T-cell (primary cell): ENCODE measurements at places on chromosomes 12 and 14.
A peak's percentile ranks its signal among the peaks of the same experiment; 100 is the strongest.

DNA sequence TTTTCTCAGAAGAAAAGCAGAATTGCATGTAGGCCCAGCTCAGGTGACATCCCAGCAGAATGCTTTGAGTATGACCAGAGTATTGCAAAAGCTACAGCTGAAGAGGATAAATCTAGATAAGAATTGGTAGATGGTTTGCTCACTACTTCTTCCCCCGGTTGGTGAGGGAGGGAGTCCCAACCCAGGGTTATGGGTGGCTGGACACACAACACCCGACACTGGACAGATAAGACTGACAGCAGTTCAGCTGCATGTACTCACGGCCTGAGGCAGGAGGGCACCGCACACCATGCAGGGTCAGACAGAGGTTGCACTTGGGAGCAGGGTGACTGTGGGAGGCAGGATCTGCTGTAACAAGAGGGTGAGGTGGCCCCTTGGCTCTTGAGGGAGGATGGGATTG, 1.7 kb upstream of the CLEC4C start:
- DNase-seq = no peak

- DNase-seq = no peak
Measured at GRCh38 chr14:50828721-50829488, 2.1 kb downstream of the NIN start.

DNA sequence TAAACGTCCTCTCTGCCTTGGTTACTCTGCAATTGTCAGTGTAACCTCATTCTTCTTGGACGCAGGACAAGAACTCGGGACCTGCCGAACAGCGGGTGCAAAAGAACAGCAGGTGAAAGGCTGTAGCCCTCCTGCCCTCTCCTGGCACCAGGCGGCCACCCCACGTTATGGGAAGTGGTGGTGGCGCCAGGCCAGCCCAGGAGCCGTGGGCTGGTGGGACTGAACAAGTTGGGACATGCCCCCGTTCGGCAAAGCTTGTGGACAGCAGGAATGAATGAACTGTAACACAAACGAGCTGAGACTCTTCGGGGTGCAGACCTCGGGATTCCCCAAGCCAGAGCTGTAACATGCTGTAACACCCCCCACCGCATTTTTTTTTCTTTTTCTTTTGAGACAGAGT, 6.6 kb upstream of the M6PR start:
- no peak for DNase-seq

DNA sequence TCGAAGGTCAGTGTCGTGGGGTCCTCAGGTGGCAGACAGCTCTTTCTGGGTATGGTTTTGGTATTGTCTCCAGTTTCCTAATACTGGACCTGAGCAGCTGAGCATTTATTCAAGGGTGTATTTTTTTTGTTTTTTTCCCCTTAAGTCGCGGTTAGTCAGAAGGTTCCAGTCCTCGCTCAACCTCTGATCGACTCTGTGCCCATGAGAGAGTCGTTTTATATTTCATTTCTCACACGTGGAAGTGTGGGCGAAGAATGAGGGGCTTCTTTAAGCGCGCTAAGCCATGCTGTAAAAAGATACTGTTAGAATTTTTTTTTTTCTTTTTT, 499 bp downstream of the MIPOL1 start:
- DNase-seq = no peak

DNA sequence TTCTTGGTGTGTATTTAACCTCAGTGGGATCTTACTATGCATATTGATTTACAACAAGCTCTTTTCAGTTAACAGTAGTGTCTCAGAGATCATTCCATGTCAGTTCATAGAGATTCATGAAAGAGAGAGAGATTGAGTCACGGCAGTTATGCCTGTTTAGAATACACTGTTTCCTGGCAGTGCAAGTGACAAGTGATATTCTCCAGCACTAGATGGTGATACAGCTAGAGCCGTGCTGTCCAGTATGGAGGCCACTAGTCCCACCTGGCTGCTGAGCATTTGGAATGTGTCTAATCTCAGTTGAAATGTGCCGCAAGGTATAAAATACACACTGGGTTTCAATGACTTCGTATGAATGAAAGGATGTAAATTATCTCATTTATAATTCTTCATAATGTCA, 184.4 kb downstream of the SUDS3 start:
- DNase-seq = no peak

DNA sequence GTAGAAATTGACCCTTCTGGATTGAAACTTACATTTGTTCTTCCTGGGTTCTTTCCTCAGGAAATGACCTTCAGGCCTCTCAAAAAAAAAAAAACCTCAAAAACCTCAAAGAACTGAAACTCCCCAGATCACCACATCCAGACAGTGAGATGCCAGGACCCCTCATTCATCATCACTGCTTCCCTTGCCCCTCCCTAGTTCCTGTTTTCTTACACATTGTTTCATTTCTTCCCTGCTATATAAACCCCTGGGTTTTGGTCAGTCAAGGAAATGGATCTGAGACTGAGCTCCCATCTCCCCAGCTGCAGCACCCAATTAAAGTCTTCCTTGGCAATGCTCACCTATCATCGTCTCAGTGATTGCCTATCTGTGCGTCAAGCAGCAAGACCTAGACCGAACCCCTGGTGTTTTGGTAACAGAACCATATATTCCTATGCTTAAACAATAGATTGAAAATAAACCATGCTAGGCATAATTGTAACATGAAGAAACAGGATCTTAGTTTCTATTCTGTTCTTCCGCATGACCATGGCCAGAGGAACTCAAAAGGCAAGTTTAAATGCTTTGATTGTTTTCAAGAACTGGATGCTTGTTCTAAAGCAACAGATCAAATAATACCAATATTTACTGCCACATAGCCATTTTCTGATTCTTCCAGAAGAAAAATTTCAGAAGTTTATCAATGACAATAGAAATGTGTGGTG, 108.0 kb upstream of the MAX start:
- no peak for DNase-seq

- DNase-seq = no peak
Measured at GRCh38 chr12:98594050-98594835, 757 bp downstream of the SLC25A3 start.

DNA sequence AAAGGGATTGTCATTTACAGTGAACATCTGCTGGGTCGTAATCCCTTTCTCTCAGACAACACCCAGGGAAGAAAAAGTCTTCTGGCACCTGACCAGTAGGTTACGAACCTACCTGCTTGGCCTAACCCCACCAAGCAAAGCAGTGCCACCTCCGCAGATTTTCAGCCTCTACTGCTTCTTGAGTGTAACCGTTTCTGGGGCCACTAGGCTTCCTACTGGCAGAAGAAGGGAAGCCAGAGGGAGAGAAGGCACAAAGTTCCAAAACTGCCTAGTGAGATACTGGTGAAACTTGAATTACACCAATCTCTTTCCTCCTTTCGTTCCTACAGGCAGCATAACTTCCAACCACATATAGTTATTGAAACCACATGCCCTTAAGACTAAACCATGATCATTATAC, 383.6 kb downstream of the BCAT1 start:
- DNase-seq = no peak

- no peak for DNase-seq
Measured at GRCh38 chr12:77560714-77561113, 270.0 kb upstream of the NAV3 start.

DNA sequence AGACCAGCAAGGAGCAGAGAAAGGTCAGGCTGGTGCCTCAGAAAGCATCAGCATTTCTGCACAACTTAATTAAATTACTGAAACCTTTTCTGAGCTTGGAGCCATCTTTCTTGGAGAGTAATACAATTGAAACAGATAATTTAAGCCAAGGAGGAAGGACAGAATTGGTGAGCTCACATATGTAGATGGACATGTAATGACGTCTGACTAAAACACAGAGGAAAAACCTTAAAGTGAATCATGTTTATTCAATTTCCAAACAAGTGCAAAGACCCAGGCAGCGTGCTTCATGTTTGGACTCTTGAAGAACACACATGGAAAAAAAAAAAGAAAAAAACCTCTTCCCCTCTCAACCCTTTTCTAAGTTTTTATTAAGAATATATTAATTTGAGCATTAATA, 19.0 kb downstream of the SUSD6 start:
- no peak for DNase-seq

GRCh38 chr12:132489078-132489601, 811 bp upstream of the FBRSL1 start:
- DNase-seq = peak; percentile 55

DNA sequence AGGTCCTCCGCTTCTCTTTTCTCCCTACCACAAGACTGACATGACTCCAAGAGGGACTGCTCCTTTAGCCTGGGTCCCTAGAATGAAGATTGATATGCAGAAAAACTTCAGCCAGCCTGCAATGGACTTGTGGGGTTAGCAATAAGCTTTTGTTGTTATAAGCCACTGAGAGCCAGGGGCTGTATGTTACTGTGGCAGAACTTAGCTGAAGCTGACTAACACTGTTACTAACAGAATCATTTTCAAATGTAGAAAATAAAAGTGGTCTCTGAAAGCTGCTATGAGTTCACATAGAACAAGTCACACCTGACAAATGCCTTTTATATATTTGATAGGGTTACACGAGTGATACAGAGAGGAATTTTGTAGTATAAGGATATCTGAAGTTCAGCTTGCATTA, 13.6 kb upstream of the RFLNA start:
- no peak for DNase-seq

GRCh38 chr14:79487632-79488031, 723.7 kb downstream of the DIO2 start:
- DNase-seq = no peak
